ENCODE measurements at places on chromosomes 3 and 15.

DNA sequence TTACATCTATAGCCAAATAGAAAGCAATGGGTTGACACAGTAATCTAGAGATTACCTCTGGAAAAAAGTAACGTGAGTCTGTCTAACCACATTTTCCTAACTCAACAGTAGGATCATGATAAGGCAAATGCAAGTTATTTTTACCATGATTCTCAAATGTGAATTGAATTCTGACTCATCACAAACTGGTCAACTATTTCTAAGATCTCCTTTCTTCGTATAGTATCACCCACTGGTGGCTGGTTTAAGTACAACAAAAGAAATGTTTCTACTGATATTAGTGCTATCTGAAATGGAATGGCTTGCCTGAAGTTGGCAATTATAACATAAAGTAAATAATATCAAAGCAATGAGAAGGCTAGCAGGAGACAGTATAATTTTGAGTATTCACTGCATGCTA, 102.2 kb downstream of the ABI3BP start:
- DNase-seq = no peak

- no peak for DNase-seq
Measured at GRCh38 chr15:60804986-60805949, 326.3 kb upstream of the ICE2 start.

GRCh38 chr3:43515208-43515917, 106.4 kb downstream of the ANO10 start:
- no peak for DNase-seq

DNA sequence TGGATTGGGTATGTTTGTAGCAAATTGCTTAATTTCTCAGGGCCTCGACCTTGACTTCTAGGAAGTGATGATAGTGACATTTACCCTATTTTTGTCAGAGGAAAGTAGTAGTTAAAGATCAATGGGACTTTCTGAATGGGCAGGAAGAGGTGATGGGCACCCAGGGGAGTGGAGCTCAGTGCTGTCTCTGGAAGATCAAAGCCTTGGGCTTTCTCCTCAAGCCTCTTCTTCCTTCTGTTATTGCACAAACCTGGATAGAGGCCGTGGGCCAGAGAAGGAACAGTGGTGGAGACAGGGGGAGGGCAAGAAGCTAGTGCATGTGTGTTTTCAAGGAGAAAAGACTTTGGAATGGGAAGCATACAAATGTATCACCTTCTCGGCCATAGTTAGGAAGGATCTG, 44.9 kb upstream of the EOMES start:
- DNase-seq = no peak

GRCh38 chr3:125694761-125695294, 99.5 kb upstream of the OSBPL11 start:
- no peak for DNase-seq

- DNase-seq = no peak
Measured at GRCh38 chr3:134356411-134357040, 17.7 kb downstream of the AMOTL2 start.

DNA sequence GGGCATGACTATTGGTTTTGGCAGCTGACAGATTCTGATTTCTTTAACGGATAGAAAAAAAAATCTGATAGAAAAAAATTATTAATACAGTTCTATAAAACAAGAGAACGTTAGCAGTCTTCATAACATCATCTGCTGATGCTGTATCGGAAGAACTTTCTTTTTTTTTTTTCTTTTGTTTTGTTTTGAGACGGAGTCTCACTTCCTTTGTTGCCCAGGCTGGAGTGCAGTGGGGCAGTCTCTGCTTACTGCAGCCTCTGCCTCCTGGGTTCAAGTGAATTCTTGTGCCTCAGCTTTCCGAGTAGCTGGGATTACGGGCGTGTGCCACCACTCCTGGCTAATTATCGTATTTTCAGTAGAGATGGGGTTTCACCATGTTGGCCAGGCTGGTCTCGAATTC, 271.2 kb upstream of the DPPA4 start:
- DNase-seq = no peak

GRCh38 chr15:32866454-32867312, 148.9 kb downstream of the GREM1 start:
- no peak for DNase-seq

- DNase-seq = no peak
Measured at GRCh38 chr15:40302288-40302886, 5.3 kb downstream of the PLCB2 start.

GRCh38 chr3:154290187-154290586, 34.1 kb downstream of the DHX36 start:
- DNase-seq = no peak

DNA sequence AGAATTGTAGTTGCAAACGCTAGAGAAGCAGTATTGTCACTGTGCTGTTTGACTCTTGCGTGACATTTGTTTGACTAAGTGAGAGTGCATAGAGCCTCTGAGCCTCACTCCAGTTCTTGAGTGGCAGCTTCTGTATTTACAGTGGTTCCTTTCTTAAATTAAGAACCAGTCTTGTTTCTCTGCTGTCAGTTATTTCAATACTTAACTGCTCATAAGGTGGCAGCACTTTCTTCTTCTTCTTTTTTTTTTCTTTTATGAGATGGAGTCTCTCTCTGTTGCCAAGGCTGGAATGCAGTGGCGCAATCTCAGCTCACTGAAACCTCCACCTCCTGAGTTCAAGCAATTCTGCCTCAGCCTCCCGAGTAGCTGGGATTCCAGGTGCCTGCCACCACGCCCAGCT, 372.1 kb downstream of the LPP start:
- no peak for DNase-seq

- DNase-seq = no peak
Measured at GRCh38 chr3:53630547-53630946, 136.1 kb downstream of the CACNA1D start.

DNA sequence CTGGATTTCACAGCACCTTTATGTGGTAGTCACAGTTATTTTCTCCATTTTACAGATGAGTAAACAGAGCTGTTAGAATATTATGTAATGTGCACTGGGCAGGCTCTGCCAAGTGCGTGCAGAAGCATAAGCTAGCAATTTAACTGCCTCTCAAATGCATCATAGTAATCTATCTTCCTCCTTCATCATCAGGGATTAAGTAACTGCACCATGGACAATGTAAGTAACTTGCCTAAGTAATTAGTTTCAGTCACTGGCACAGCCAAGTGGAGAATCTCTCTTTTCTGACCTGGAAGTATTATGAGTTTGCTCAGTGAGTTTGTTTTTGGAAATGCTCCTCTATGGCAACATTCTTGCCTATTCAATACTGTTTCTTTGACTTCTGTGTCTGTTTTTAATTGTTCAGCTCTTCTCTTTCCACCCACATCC, 260.5 kb downstream of the PTPRG start:
- DNase-seq = no peak

DNA sequence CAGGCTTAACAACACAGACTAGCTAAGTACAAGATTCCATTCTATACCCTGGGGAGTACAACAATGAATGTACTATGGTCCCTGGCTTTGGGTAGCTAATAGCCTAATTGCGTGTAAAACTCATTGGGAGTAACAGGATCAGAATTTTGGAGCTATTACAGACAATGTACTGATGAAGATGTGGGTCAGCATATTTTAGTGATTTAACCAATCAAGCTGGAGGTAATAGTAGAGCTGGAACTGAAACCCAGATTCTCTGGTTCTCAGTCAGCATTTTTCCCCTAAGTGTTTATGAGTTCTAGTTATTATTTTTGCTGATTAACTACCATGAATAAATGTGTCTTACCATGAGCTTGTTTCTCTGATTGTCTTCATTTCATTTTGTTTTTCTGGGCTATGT, 578.7 kb downstream of the NLGN1 start:
- no peak for DNase-seq

GRCh38 chr3:10848261-10848660, 32.2 kb downstream of the SLC6A11 start:
- DNase-seq = no peak

DNA sequence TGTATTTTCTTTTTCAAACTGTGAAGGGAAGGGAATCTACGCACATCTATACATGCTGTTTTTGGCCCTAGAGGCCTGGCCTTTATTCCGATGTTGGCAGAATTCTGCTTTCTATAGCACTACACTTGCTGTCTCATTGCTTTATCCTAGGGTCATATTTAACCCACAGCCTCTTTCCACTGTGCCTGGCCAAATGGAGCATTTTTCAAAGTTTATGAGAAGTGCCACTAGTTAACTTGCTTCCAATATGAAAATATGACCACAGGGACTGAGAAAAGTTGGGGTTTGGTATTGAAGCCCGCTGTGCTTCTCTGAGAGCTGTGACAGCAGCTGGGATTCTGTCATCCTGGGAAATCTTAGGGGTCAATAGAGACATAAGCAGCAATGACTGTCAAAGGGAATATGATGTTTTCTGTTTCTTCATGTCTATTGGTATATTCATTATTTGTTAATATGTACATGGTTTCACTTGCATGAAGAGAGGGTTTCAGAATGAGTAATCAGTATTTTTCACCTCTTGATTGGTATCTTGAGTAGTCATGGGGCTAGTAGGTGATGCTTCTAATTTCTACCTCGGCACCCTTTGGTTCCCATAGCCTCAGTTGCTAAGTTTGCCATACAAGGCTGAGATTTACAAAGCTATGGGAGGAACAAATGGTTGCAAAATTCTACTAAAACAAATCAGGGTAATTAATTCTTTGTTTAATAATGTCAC, 275.8 kb upstream of the RBMS3 start:
- no peak for DNase-seq

GRCh38 chr3:108159865-108160264, 62.4 kb downstream of the IFT57 start:
- DNase-seq = no peak

DNA sequence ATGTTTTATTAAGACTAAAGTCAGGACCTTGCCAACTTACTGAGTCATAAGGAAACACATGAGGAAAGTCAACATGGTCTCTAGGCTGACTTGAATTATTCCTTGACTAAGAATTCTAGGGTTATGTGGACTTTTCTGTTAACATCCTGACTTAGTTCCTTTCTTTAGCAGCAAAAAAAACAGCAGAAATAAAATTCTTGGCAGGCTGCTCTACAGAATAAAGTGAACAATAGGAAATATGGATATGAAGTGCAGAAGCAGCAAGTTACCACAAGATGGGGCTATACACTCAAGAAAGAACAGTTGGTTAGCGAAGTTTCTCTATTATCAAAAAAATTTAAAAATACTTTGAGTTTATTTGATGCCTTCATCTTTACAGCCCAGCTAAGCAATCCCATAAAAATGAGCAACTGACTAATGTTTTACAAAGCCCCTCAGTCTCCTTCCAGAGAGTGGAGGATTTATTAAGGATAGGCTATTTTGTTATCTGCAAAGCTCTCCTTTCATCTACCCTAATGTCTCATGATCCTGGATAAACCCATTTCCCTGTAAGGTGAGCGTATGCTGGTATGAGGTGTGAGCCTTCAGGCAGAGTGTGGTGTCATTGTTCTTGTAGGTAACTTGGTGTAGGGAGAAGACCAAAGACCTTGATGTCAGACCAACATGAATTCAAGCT, 23.1 kb upstream of the MCCC1 start:
- no peak for DNase-seq

DNA sequence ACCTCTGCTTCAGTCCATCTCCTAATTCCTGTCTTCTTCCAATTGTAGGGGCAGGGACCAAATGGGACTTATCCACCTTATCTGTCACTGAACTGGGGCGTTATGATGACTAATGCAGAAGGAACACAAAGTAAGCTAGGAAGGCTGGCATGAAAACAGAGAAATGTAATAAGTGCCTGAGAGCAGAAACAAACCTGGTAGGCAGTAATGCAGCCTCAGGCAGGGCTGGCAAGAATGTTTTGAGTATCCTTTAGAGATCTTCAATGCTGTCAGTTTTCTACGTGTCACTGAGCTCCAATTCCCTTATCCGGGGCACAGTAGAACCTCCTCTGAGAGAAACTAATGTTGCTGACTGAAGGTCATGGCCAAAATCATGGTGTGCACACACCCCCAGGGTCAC, 246.2 kb upstream of the TBL1XR1 start:
- DNase-seq = no peak

- no peak for DNase-seq
Measured at GRCh38 chr3:134486577-134487041, 752 bp downstream of the CEP63 start.

GRCh38 chr3:140760324-140761075, 82.6 kb downstream of the TRIM42 start:
- no peak for DNase-seq

GRCh38 chr3:120203621-120204020, 81.4 kb downstream of the GPR156 start:
- DNase-seq = no peak

GRCh38 chr3:37906734-37907282, 45.1 kb downstream of the CTDSPL start:
- no peak for DNase-seq

GRCh38 chr3:105365081-105365390, 1.7 kb upstream of the ALCAM start:
- DNase-seq = no peak
